Stimulated activated CD8-positive, alpha-beta memory T cell treated with anti-CD3 and anti-CD28 coated beads, Interleukin-15, amount 100 ng/mL, for 24 hours (primary cell): ENCODE measurements at places on chromosomes 4 and X.

GRCh38 chr4:151184523-151185458 is 85.4 kb downstream of the RPS3A start:
- no peak for DNase-seq

GRCh38 chr4:52755426-52755825 is 4.2 kb upstream of the ERVMER34-1 start:
- no peak for DNase-seq

GRCh38 chrX:9475984-9476383 is 11.1 kb downstream of the TBL1X start:
- DNase-seq: no peak

- DNase-seq: no peak
Observed at GRCh38 chrX:2654436-2655340, 36.4 kb upstream of the CD99 start.

DNA sequence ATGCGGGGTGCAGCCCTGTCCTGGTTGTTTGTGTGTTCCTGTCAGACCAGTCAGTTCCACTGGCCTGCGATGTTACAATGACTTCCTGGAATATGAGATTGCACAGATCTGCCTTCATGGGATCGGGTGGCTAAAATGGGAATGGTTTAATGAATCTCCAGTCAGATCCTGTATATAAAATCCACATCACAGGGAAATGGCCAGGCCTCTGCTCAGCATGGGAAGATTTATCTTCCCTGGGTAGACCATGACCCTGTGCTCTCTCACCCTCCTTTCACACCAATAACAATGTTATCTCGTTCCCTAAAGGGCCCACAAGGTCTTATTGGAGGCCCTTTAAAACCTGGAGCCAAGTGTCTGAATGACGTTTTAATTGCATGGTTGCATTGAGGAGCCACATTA is 307.4 kb downstream of the RAB28 start:
- DNase-seq: no peak

- DNase-seq: no peak
Observed at GRCh38 chr4:3655963-3656362, 110.2 kb upstream of the ADRA2C start.

- no peak for DNase-seq
Observed at GRCh38 chrX:142201113-142201512, 4.0 kb downstream of the MAGEC2 start.

DNA sequence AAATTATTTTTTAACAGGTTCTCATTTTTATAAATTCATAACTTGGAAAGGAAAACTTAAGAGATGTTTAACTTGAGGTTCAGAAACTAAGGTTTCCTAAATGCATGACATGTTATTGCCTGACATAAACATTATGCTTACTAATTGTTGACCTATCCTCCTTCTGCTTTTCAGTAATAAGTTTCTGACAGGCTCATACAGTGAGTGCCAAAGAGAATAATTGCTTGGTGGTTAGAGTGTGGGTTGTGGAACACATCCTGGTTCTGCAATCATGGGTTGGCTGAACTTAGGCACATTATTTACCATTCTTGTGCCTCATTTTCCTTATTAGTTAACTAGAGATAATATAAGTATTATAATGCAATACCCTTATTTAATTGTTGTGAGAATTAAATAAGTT is 56.5 kb downstream of the BMPR1B start:
- DNase-seq: no peak

GRCh38 chr4:66298569-66298968 is 628.3 kb upstream of the EPHA5 start:
- DNase-seq: no peak

DNA sequence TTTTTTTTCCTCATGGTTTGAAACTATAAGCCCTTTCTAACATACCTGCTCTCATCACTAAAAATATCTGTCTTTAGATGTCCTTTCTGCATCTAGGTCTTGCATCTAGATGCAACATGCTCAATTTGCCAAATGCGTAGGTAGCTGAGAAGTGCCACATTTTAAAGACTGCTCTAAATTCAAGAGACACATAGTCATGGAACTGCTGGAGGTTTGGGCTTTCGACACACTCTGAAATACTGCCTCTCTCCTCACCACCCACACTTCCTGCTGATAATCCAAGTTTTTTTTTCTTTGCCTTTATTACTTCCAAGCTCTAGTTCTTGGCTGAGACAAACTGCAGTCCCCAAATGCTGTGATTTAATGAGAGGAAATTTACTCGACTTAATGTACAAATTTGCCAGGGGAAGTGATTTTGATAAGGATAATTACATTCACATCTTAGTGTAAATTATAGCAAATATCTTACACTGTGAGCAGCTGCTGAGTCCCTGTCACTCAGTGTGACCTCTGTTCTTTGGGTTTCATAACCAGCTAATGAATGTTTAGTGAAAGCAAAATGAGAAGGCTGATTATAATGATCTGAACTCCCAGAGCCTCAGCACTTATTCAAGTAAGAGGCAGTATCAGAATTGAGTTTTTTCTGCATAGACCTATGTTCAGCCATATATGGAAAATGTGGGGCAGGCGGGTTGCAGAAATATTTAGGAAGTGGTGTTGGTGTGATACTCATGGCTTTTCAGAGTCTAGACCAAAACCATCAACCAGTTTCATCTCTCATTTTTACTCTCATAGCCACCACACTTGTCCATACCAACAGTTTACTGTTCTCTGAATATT is 31.3 kb downstream of the DRD5 start:
- no peak for DNase-seq

DNA sequence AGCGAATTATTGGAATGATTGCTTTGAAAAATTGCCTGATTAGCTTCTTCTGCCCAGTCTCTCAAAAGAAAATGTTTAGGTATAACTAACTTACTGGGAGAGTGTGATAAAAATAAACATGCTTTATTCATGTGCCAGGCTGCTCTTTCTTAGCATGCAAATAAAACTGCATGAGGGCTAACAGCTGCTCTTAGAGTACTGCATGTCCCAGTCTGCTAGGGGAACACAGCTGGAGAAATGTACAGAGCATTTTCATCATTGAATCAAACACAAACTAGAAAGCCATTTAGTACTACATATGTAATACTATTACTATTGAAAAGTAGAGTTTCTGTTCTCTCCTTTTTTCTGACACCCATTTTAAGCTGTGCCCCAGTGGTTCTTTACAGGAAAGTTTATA is 726.0 kb downstream of the GRID2 start:
- DNase-seq: no peak

GRCh38 chr4:170581322-170581721 is 491.6 kb upstream of the AADAT start:
- no peak for DNase-seq

DNA sequence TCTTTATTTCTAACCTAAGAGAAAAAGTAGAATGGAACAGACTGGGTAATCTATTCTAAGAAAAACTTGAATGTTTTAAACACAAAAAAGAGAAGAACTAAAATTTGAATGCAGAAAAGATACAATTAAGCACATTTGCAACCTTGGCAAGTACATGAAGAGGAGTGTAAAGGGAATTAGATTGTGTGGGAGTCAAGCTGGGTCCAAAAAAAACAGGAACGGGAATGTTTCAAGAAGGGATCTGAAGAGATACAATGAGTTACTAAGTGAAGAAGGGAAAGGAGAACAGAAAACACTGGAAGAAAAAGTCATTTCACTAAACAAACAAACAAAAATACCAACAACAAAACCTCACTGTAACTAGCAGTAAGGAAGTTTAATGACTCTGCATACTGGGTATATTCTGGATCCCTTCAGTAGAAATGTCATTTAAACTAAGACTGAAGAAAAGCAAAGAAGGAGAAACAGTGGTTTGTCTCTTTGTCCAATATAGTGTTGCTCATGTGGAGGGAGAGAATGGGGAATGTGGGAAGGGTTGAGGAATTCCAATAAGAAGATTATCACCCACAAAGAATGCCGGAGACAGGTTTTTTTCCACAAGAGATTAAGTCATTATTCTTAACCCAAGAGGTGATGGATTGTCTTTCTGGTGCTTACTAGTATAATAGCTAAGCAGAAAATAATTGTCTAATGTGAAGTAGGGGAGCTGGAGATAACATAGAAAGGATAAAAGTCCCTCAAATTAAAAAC is 50.4 kb upstream of the PTPN13 start:
- no peak for DNase-seq

- no peak for DNase-seq
Observed at GRCh38 chrX:103275947-103276567, 493 bp downstream of the TCEAL5 start.
